ENCODE measurements at places on chromosomes 11 and 22.

GRCh38 chr11:8023831-8024555 is 36.9 kb downstream of the EIF3F start:
- DNase-seq, result no peak

DNA sequence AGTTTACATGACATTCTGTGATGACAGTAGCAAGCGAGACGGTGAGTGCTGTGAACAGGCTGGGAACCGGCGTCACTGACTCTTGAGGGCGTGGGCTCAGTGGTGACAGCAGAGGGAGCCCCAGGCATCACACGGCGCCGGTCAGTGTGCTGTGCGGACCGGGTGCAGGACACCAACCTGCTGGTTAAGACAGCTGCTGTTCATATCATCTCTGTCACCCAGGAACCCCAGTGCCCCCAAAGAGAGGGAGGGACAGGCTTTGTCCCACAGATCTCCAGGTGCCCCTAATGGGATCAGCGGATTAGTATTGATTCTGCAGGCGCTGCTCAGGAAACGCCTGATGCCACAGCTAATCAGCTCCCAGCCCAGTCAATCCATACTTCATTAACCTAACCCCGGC is 18.4 kb downstream of the B3GAT1 start:
- DNase-seq, result no peak

GRCh38 chr11:131787119-131787518 is 416.7 kb downstream of the NTM start:
- DNase-seq, result no peak

GRCh38 chr22:20131597-20131858 is at the start of gene ZDHHC8:
TSS of gene ZDHHC8 (plus strand) at chr22:20131804. CDS start at chr22:20131948, 144 bp downstream.
- no peak for DNase-seq

- no peak for DNase-seq
Measured at GRCh38 chr11:73239571-73240189, 21.6 kb downstream of the P2RY2 start.

- no peak for DNase-seq
Measured at GRCh38 chr11:20739577-20739976, 70.2 kb downstream of the NELL1 start.

DNA sequence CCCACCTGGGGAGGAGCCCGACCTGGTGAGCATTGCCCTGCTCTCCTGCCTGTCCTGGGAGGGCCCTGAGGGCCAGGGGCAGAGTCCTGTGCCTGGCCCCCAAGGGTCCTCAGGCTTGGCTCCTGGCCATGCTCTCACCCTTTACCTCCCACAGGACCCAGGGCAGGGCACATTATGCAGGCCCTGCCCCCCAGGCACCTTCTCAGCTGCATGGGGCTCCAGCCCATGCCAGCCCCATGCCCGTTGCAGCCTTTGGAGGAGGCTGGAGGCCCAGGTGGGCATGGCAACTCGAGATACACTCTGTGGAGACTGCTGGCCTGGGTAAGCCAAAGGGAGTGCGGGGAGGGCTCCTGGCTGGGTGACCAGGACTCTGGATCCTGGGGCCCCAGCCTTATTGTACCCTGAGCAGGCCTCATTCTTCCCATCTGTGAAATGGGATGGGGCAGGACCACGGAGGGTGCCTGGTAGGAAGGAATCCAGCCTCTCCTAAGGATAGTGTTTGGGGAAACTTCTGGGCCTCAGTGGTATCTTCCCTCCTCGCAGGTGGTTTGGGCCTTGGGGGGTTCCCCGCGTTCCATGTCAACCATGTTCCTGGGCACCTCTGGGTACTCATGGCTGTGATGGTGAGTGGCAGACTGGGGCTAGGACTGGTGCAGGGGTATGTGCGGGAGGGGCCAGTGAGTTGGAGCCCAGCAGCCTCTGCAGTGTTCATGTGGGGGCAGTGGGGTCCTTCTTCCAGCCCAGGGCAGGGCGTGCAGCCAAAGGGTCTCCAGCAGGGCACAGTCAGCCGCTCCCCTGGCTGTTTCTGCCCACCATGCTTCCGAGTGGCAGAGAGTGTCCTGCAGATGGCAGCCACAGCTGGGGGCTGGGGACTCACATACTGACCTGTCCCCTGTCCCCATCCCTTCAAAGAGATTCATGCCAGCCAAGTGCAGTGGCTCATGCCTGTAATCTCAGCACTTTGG is 14.7 kb downstream of the RELT start:
- DNase-seq, result no peak

DNA sequence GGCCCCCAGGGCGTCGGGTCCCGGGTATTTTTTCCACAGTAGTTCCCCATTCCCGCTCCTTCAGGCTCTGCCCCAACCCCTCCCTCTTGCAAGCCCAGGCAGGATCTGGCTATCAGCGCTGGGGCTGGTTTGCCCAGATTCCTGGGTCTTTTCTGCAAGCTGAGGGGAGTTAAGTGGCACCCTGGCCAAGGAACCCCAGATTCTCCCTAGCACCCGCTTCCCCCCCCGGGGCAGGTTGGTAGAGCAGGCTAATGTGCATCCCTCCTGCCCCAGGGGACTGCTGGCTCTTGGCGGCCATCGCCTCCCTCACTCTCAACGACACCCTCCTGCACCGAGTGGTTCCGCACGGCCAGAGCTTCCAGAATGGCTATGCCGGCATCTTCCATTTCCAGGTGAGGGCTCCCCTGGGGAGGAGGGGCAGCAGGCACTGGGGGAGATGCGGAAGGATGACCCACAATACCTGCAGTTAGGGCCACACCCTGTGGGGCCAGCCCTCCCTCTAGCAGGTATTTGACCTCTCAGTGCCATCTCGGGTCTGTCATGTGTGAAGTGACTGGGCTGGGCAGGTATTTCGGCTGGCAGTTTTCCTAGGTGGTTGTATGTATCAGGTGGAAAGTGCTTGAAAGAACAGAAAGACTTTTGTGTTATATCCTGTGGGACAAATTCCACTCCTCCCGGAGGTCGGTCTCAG is 1.6 kb downstream of the CAPN1 start:
- no peak for DNase-seq

DNA sequence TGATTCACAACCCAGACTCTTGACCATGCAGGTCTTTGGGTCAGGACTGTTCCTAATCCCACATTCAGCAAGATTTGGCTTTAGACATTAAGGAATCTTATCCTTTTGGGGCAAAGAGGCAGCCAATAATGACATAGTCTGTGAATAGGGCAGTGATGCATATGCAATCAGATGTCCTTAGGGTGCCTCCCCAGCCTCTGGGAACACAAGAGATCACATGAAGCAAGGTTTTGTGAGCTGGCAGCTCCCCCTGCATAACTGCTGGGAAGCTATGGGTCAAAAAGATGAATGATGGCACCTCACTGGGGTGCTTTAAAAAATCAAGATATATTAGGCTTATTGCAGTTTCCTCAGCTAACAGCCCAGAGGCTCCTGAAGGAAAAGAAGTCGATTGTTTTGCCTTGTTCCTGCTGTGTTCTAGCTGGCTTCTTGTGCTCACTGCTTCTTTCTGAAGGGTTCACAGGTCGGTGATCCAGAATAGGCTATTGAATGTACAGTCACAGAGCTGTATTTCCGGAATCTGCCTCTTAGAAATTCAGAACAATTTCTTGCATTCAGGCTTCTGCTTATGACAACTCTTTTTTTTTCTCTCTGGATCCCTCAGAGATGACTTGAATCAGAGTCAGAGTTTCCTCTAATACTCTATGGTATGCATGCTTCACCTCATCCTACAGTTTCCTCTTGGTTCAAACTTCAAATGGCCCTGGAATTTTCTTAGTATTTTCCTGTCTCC is 31.7 kb downstream of the INSC start:
- no peak for DNase-seq

- no peak for DNase-seq
Measured at GRCh38 chr11:47464483-47464882, 15.5 kb upstream of the RAPSN start.

- DNase-seq, result no peak
Measured at GRCh38 chr11:33040033-33040861, 875 bp downstream of the TCP11L1 start.

GRCh38 chr22:50302041-50302541 is 5.4 kb downstream of the PLXNB2 start:
- no peak for DNase-seq

DNA sequence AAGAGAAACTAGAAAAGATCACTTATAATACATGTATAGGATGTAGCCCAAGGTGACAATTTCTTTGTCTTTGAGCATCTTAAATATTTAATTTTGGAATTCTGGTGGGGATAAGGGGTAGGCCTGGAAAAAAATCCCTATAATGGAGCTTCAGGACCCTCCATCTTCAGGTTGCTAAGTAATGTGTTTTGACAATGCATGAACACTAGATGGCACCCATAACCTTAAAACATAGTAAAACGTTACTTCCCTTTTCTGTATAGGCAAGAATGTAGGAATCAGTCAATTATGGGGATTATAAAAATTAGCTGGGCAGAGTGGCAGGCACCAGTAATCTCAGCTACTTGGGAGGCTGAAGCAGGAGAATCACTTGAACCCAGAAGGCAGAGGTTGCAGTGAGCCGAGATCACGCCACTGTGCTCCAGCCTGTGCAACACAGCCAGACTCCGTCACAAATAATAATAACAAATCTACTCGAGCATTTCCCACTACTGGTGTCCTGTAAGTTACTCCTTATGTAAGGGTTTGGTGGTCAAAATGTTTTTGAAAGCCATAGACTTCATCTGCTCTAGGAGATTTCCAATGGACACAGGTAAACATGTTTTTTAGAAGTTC is 541.9 kb upstream of the CCDC90B start:
- DNase-seq, result no peak

- no peak for DNase-seq
Measured at GRCh38 chr22:36776722-36777121, 803 bp upstream of the IFT27 start.

DNA sequence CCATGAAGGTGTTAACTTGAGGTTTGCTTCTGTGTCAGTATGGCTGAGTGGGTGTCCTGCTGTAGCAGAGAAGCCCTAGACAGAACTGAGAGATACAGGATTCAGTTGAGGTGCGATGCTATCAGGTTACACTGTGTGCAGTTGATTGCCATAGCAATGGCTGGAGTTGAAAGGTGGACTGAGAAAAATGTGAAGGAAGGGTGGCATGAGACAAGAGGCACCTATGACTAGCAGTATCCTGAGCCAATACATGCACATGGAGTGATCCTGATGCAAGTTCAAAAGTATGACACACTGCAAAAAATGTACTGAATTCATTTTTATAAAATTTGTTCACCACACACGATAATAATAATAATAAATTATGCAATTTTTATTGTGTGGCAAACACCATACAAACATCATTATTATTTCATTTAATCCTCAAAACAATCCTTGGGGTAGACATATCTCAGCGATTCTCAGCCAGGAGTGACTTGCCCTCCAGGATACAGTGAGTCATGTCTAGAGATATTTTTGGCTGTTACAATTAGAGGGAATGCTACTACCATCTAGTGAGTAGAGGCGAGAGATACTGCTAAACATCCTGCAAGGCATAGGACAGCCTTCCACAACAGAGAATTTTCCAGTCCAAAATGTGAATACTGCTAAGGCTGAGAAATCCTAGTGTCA is 3.9 kb upstream of the PIWIL4 start:
- no peak for DNase-seq

GRCh38 chr11:118610225-118610772 is 2.9 kb downstream of the PHLDB1 start:
- DNase-seq, result no peak

DNA sequence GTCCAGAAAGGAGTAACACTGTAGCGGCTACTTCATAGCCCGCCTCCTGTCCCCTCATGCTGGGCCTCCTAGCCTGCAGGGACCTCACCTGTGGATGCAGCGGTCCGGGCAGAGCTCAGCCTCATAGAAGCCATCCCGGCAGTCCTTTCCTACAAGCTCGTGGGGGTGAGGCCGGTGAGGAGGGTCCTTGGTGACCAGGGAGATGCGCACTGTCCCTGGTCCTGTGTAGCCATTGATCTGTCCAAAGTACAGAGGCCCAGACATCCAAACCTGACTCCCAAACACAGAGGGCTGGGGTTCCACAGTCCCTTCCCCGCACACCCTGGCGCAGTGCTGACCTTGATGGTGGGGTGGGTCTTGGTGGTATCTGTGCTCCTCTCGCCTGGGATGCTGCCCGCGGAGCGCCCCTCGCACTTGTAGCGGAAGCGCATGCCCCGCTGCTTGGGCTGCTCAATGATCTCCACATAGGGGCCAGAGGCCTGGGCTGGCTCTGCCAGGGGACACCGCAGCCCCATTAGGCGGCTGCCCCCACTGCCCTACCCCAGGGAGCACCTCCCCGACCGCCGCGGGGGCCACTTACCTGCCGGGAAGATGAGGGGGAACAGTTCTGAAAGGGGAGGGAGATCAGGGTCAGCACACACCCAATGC is 993 bp downstream of the RELA start:
- no peak for DNase-seq

GRCh38 chr11:71188073-71188472 is 64.3 kb downstream of the SHANK2 start:
- DNase-seq, result no peak

DNA sequence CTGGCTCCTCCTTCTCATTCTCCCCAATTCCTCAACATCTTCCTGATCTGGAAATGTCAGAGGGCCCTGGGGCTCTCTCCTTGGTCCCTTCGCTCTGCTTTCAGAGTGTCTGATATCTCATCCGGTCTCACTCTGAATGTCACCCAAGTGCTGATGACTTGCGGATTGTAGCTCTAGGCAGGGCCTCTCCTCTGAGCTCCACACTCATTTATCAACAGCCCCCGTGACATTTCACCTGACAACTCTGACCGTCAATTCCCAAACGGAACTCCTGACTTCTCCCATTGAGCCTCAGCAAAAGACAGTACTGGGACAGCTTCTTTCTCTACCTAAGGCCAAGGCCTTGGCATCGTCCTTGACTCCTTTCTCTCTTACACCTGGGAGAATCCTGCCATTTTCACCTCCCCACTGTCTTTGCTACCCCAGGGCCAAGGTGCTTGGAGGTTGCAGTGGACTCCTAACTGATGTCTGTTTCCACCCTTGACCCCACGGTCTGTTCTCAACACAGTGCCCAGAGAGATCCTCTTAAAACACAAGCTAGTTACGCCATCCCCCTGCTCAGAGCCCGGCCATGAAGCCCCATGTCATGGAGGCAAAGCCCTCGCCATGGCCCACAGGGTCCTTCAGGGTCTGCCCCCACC is 57.5 kb upstream of the THY1 start:
- no peak for DNase-seq

GRCh38 chr11:93844568-93844967 is 5.8 kb downstream of the VSTM5 start:
- no peak for DNase-seq

DNA sequence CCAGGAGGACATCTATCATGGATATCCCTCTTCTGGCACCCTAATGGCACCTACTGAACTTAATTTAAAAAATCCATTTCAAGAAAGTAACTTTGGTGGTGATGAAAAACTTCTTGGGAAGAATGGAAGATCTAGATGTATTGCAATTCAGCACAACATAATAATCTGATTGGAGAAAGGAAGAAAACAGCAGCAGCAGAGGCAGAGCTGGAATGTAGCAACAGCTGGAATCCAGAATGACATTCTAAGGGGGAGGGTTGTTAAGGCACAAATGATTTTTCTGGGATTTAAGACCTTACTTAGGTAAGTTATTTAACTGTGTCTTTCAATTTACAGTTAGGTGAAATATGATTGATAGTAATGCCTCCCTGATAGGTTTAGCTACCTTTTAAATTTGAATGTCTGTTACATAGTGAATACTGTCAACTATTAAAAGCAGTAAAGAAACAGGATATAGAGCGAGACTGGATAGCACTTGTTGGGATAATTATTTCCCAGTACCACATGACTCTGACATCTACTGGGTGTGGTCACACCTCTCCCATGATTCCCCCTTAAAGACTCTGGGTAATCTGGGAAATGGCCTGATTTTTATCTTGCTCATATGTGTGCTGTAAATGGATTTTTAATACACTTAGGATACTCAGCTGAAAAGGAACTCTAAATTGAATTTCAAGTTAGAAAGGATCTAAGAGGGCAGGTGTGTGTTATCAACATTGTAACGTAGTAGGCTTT is 11.7 kb downstream of the CAPRIN1 start:
- no peak for DNase-seq

- DNase-seq, result no peak
Measured at GRCh38 chr11:58606930-58607714, 15.3 kb upstream of the CNTF start.

Measured in pancreas (tissue), 10 donors.